ENCODE measurements at places on chromosomes 2 and 18. TPM values are rescaled to one million over a fixed set of nuclear protein-coding genes. Genes with fewer than 3 reads are reported as not detected.

- H3K36me3 ChIP-seq, result no peaks in the 10 kb centered on the region
- no peaks in the 10 kb centered on the region for H3K4me1 ChIP-seq
- no peak overlapping the region for H3K4me3 ChIP-seq
- no peak overlapping the region for H3K27ac ChIP-seq
- H3K27me3 ChIP-seq, result peaks cover 25% of the 10 kb centered on the region
These were observed 6.7 kb downstream of the NPPC start for GRCh38 chr2:231919341-231920035.

The PRKCE gene
- total RNA-seq, result 19.1 TPM

DNA sequence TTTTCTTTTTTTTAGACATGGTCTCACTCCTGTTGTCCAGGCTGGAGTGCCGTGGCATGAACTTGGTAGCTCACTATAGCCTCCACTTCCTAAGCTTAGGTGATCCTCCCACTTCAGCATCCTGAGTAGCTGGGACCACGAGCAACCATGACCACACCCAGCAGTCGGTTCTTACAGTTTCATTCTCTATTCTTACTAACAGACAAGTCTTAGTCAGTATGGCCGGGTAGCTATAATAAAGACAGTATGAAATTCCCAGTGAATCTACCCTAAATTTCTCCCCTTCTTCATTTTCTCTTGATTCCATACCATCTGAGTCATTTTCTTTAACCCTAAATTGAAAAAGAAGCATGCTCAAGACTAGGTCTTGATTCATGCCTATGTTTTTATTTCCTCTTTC, 775.3 kb upstream of the NRXN1 start:
- no peaks in the 10 kb centered on the region for H3K27me3 ChIP-seq
- no peaks in the 10 kb centered on the region for H3K36me3 ChIP-seq
- no peak for DNase-seq
- no peak overlapping the region for H3K27ac ChIP-seq
- no peaks in the 10 kb centered on the region for H3K4me1 ChIP-seq
- H3K4me3 ChIP-seq, result no peak overlapping the region

DNA sequence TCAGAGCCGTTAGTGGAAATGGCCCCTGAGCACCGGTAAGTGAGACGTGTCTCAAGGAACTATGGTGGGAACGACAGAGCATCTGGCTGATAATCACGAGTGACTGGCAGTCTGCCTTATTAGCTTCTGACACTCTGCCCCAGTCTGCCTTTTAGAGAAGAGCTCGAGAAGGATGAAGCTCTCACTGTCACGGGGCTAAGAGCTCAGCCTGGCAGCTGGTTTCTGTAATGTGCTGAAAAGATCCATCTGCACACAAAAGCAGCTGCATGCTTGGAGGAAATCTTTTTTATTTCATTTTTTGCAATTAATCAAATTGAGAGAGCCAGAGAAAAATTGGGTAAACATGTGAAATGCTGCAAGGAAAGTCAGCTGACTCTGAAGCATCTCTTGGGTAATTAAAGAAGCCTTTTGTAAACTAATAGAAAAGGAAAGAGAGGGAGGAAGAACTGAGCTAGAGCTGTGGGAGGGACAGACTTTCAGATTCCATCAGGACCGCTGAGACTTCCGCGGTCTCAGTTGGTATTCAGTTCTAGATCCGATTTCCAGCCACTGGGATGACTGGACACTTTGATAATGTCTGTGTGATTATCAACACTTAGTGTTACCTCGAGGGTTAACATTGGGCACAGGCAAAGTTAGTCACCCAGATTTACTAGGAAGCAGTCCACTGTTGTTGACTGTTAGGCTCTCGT, 24.4 kb downstream of the MBP start:
- no peaks in the 10 kb centered on the region for H3K27me3 ChIP-seq
- peaks cover 97% of the 10 kb centered on the region for H3K4me1 ChIP-seq
- no peak for DNase-seq

The KCNK3 gene
- total RNA-seq, result not detected

- peaks cover 7% of the 10 kb centered on the region for H3K27me3 ChIP-seq
- no peak for DNase-seq
- H3K4me1 ChIP-seq, result no peaks in the 10 kb centered on the region
These were observed 109.6 kb downstream of the COLEC12 start for GRCh38 chr18:390741-391478.

GRCh38 chr2:205390866-205391265, 291.4 kb upstream of the NRP2 start:
- H3K27ac ChIP-seq, result no peak overlapping the region
- no peak for DNase-seq
- no peak overlapping the region for H3K4me3 ChIP-seq
- no peaks in the 10 kb centered on the region for H3K4me1 ChIP-seq

DNA sequence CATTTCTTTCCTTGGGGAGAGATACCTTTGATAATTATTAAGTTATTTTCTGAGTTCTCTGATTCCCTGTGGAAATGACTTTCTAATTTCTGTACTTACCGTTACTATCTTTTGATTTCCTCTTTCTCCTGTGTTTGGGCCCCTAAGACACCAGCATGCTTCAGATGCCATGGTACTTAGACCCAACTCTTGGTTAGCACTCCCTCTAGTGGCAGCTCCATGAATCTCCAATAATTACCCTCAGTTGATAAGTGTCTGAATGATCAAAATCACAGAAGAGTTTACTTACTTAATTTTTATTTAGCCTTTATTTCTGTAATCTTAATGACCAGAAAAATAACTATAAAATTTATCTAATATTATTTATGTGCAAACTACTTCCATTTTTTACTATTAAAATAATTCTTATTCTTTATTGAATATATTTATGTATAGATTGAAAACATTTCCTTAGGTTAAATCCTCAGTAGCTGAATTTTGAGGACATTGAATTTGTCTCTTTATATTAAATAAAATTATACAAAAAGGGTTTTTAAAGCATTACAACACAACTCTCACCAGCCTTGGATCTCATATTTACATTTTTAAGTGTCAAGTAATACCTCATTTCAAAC, 300.4 kb downstream of the KCNS3 start:
- no peak for DNase-seq
- H3K4me1 ChIP-seq, result no peaks in the 10 kb centered on the region
- no peak overlapping the region for H3K27ac ChIP-seq
- peaks cover 10% of the 10 kb centered on the region for H3K27me3 ChIP-seq
- H3K4me3 ChIP-seq, result no peak overlapping the region

The NUP35 gene
- 20.7 TPM for total RNA-seq

The IL1RL1 gene
- not detected for total RNA-seq

DNA sequence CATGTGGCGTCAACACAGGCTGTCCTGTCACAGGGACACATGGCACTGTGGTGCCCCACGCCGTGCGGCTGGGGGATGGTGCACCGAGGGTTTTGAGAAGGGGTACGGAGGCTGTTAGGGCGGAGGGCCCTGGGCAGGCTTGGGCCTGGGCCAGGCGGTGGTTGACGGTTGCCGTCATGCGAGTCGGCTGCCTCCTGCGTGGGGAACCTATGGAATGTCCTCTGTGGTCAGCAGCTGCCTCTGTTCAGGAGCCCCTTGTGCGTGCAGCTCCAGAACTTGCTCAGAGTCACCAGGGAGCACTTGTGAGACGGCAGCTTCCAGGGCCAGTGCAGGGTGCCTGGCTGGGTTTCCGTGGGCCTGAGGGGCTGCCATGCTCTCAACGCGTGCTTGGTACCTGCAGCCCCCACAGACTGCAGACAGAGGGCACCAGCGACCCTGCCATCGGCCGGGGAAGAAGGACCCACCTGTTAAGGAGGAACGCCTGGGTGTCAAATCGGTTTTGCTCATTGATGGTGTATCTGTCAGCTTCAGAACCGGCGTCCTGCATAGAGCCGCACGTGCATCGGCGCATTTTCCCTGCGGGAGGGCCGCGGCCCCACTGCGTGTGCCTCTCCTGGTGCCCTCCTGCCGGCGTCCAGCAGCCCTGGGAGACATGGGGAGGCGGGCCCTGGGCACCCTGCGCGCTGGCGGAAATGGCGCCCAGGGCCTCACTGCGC, 10.0 kb upstream of the D2HGDH start:
- no peaks in the 10 kb centered on the region for H3K27me3 ChIP-seq
- no peaks in the 10 kb centered on the region for H3K4me1 ChIP-seq
- peak; percentile 42 for DNase-seq
- no peak overlapping the region for H3K4me3 ChIP-seq

DNA sequence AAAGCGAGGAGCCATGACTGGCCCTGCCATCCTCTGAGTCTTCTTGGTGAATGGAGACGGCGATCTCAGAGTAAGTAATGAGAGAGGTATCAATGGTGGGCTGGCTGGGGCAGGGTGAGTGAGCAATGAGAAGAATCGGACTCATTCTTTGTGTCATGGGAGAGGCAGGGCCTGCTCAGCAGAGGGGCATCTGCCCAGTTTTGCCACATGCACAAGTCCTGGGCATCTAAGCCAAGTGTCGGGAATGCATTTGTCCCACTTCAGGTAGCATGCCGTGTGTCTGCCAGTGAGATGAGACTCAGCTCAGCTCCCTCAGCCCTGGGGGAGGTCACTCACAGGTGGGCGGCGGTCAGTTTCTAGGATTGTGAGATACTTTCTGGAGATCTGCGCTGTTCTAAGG, 791.0 kb upstream of the RAB6C start:
- peaks cover 9% of the 10 kb centered on the region for H3K27me3 ChIP-seq
- no peak for DNase-seq
- H3K4me1 ChIP-seq, result no peaks in the 10 kb centered on the region
- no peak overlapping the region for H3K27ac ChIP-seq

DNA sequence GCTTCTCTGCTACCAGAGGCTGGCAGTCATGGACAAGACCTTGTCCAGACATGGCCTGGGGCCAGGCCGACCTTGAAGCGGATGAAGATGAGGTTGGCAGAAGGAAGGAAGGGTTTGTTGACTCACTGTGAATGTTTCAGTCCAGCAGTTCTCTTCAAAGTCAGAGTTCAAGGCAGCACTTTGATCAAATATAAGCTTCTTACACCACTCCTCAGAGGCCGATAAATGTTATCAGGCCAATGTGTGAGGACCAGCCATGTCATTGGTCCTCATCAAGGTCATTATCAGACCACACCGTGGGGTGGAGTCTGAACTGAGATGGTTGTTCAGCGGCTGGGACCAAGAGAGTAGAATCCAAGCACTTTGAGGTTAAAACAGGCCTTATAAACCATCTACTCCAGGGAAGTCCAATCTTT, 35.5 kb downstream of the QPCT start:
- no peaks in the 10 kb centered on the region for H3K36me3 ChIP-seq
- H3K4me3 ChIP-seq, result no peak overlapping the region
- peaks cover 13% of the 10 kb centered on the region for H3K4me1 ChIP-seq
- H3K27me3 ChIP-seq, result peaks cover 31% of the 10 kb centered on the region

The FRZB gene
- not detected for total RNA-seq

- H3K4me1 ChIP-seq, result no peaks in the 10 kb centered on the region
- DNase-seq, result no peak
- H3K4me3 ChIP-seq, result no peak overlapping the region
- peaks cover 15% of the 10 kb centered on the region for H3K36me3 ChIP-seq
- no peak overlapping the region for H3K27ac ChIP-seq
These were observed 43.6 kb downstream of the NOL10 start for GRCh38 chr2:10646153-10646552.

The SRD5A2 gene
- not detected for total RNA-seq
